ENCODE measurements at places on chromosomes 3 and 15.

GRCh38 chr3:124963755-124964154 is 29.2 kb upstream of the MUC13 start:
- no peak for DNase-seq

- DNase-seq = no peak
Measured at GRCh38 chr3:133941415-133941821, 45.7 kb upstream of the RAB6B start.

DNA sequence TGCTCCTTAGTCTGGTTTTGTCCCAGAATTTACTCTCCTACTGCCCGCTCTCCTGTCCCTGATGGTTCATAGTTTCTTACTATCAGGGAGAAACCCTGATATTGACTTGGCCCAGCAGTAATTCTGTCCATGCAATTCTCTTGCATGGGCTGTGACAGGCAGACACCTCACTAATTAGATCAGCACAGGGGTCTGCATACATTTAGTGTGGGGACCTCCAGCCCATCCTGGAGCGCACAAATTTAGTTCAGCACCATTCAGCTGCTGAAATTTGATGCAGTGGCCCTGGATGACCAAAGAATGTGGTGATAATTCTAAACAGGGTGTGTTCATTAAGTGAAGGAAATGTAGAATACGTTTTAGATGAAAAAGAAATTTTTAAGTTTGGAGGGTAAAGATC is 555.5 kb upstream of the TBL1XR1 start:
- DNase-seq = no peak

DNA sequence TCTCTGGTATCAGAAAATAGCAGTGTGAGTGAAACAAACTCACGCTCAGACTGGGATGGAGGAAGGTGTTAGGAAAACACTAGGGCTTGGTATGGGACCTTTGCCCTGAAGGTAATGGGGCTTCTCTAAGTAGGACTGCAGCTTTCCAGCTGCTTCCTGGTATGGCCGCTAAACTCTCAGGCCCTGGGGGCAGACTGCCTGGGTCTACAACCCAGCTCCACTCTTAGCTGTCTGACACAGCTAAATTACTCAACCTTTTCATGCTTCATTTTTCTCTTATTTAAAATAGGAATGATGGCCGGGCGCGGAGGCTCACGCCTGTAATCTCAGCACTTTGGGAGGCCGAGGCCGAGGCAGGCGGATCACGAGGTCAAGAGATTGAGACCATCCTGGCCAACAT is 5.2 kb upstream of the YEATS2 start:
- no peak for DNase-seq

- no peak for DNase-seq
Measured at GRCh38 chr3:48894516-48894915, 4.2 kb downstream of the SLC25A20 start.

DNA sequence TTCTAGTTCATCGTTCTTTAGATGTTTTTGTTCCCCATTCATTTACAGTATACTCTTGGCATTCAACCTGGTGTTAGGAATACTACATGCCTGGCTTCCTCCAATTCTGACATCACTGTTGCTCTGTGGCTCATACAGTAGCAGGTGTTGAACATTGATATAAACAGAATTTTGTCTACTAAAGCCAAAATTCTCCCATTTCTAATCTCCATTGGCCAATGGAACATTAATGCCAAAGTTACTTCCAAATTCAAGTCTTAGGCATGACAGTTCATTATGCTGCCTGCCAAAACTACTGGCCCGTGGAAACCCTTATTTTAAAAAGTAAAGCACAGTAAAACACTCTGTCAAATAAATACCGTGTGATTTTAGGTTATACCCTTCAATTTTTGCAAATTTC is 368.0 kb downstream of the NAALADL2 start:
- DNase-seq = no peak

- DNase-seq = no peak
Measured at GRCh38 chr15:67021455-67021854, 43.9 kb upstream of the SMAD3 start.

DNA sequence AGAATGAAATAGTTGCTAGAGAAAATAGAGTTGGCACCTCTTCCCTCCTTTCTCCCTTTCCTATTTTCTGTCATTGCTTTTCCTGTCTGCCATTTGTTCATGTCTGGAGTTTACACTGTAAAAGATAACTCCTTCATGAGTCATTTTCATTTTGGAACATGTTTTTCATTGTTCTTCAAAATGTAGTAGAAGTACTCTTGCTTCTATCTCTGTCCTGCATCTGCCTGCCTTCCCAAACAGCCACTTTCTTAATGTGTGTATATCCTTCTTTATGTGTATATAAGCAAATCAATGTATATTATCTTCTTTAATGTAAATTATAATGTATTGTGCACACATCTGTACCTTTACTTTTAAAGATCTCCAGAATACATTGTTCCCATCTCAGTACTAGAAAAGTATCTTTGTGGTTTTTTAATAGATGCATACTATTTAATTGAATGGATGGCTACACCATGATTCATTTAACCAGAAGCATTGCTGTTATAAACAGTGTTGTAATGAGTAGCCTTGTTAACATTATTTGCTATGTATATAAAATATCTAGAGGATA is 41.1 kb downstream of the TSC22D2 start:
- DNase-seq = no peak

DNA sequence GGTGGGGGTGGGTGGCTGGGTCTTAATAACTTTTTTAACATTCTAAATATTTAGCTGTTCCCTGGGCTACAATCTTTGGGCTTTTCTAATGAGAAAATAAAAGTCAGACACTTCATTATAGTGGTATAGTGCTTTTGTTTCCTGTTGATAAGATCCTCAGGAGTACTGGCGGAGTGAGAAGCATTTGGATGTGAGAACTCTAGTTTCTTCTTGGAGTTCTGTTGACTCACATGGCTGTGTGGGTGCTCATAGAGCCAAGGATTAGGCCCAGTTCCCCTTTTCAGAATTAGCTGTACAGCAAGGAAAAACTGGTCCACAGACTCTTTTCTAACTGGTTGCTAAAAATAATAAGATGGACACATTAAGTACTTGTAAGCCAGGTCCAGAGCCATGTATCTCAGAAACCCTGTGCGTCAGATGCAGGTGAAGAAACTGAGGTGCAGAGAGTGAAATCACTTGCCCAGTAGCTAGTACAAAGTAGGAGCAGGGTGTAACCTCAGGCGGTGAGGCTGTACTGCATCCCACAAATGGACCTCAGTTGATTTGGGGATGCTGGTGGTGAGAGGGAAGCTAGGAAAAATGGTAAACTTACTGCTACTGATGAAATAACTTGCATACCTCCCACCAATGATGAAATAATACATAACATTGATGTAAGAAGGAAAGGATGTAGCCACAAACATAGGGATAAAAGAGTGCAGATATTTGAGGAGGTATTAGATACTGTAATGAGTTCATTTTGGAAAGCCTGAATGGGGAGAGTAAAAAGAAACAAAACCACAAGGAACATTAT is 2.3 kb downstream of the ITPR1 start:
- no peak for DNase-seq

DNA sequence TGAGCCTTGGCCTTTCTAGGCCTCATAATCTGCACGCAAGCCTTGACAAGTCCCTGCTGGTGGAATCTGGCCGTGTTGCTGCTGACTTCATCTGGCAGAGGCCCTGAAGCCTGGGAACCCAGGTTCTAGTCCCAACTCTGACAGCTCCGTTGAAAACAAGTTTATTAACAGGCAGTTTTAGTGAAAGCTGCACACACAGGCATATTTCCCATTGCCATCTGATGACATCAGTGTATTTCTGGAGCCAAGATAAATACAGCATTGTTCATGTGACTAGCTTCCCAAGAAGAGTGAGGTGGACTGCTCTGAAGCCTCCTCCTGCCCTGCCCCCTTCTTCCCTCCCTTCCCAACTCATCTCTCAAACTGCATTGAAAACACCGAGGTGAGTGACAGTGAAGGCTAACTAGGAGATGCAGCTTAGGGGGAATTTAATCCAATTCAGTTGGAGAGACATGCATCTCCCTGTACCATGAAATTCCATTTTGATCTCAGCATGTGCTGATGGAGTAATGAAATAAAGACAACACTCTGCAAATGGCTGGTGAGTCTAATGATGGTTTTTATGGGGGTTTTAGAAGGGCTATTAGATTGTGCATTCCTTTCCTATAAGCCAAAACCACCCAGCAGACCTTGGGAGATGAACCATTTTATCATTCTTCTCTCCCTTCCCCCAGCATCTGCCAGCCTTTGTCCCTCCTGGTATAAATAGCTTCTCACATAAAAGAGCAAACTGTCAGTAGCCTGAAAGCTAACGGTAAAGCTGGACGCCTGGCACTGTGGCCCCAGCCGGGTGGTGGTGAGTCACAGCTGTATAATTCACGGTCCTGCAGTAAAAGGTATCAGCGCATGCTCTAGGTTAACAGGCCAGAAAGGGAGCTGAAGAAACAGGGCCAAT is 38.0 kb downstream of the PRICKLE2 start:
- no peak for DNase-seq

DNA sequence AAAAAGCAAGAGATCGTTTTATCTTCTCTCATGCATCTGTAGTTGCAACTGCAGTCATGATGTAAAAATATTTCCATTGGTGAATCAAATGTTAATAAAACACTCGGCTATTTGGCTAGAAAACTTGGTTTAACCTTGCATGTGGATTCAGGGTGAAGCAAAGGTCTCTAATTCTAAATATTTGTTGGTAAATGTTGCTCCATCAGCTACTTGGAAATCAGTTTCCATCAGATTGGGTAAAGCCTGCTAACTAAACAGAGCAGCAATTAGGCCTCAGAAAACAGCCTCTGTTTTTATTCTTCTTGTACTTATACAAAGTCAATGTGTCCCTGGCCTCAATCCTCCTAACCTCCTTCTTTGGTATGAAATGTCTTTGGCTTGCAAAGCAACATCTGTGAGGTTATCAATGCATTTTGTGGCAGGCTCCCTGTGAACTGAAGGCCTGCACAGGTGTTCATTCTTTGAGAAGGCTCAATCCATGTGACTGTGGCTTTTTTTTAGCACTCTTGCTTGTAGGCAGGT is 312.3 kb downstream of the WDR72 start:
- no peak for DNase-seq

DNA sequence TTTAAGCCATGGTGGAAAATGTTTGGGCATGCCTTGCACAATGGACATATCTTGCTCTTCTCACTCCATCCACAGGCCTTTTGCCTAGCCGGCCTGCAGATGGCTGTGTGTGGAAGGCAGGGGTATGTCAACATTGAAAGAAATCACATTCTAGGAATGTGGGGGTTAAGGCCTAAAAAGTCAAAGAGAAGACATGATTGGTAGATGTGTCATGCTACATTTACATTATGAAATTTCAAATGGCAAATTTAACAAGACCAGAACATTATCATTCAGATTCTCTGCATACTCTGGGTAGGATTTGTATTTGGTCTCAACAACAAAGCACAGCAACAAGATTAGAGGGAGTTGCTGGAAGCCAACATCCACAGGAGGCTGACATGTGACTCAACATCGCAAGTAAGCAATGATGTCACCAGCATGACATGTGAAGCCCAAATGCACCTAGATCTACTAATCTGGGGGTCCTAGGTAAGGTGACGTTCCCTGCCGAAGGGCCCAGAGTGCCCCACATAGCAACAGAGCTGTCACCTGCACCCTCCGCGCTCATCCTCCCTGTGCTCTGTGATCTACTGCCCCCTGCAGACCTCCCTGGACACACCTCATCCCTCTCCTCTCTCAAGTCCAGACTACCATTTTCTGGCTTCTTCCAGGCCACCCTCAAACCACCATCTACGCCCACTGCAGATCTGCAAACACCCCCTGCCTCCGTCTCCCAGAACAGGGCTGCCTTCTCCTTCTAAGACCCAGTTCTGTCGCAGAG is 39.4 kb downstream of the CLDN18 start:
- DNase-seq = no peak

GRCh38 chr3:55935241-55935640 is 448.1 kb upstream of the WNT5A start:
- DNase-seq = no peak

- DNase-seq = no peak
Measured at GRCh38 chr15:98878172-98878571, 129.4 kb downstream of the PGPEP1L start.

GRCh38 chr15:56058986-56059385 is 65.6 kb upstream of the NEDD4 start:
- no peak for DNase-seq

- DNase-seq = no peak
Measured at GRCh38 chr3:43797794-43798193, 107.1 kb downstream of the ABHD5 start.

- no peak for DNase-seq
Measured at GRCh38 chr3:29312960-29313452, 32.1 kb downstream of the RBMS3 start.

- DNase-seq = no peak
Measured at GRCh38 chr3:159910991-159911663, 77.5 kb upstream of the IL12A start.

DNA sequence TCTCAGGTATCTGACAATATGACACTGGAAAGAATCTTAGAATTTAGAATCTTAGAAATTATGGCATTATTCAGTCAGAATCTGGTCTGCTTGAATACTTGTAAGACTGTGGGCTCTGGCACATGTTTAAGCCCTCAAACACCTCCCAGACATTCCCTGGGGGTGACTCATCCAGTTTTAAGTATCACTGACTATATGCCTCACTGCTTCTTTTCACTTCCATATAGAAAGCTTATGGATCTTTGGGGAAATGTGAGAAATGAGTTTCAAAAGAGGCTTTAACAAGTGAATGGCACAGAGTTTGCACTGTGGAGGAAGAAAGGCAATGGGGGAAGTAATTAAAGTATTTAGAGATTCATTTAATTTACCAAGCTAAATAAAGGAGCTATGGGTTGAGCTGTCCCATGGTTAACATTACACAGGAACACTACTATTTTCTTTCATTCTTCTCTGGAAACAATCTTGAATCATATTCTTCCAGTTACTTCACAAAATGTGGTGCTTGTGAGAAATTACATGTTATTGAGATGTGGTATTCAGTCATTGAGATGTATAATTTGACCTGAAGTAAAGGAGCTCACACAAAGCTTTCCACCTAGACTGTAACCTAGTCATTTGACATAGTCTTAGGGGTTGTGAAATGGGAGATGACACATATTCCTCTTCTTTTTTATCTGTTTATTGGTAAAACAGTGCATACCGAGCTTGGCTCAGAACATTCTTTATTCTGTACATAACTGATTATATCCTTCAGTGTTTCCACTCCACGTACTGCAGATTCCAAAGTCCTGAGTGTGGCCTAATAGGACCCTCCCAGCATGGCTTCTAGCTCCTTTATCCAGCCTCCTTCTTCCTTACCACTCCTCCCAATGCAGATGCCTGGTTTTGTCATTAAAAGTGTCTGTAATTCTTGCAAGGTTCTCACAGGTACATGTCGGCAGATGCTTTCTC is 544.6 kb upstream of the NECTIN3 start:
- DNase-seq = peak; percentile 63

DNA sequence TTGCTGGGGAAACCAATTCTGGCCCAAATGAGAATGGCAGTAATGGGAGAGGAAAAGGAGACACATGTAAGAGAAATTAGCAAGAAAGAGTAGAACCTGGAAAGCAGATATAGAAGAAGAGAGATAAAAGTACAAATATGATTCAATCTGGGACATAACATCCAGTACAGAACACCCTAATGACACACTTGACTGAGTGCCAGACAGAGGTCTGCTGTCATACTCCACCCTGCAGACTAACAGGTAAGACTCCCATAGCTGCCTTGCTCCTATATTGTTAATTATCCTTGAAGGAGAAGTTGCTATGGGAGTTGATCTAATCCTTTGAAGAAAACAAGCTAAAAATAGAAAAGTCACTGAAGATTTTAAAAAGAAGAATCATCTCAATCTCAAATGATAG is 21.1 kb downstream of the CCPG1 start:
- DNase-seq = no peak

GRCh38 chr15:38549222-38549621 is 15.4 kb downstream of the RASGRP1 start:
- DNase-seq = no peak
